ENCODE measurements at places on chromosomes 13 and 19. TPM values are rescaled to one million over a fixed set of nuclear protein-coding genes. Genes with fewer than 3 reads are reported as not detected.
A peak's percentile ranks its signal among the peaks of the same experiment; 100 is the strongest.

NECTIN2 gene
- total RNA-seq, result 79.4 TPM

CAMSAP3 gene
- total RNA-seq, result 3.0 TPM

ZNF714 gene
- 10.8 TPM for total RNA-seq

KIR2DL3 gene
- total RNA-seq, result under 0.01 TPM

PLVAP gene
- total RNA-seq, result 0.81 TPM

POGLUT2 gene
- 9.4 TPM for total RNA-seq

JAK3 gene
- total RNA-seq, result 127 TPM

STOML3 gene
- 0.54 TPM for total RNA-seq

TMEM221 gene
- total RNA-seq, result under 0.01 TPM

ZIC2 gene
- total RNA-seq, result not detected

MAP4K1 gene
- total RNA-seq, result 31.5 TPM

ZNF43 gene
- total RNA-seq, result 31.0 TPM

DNA sequence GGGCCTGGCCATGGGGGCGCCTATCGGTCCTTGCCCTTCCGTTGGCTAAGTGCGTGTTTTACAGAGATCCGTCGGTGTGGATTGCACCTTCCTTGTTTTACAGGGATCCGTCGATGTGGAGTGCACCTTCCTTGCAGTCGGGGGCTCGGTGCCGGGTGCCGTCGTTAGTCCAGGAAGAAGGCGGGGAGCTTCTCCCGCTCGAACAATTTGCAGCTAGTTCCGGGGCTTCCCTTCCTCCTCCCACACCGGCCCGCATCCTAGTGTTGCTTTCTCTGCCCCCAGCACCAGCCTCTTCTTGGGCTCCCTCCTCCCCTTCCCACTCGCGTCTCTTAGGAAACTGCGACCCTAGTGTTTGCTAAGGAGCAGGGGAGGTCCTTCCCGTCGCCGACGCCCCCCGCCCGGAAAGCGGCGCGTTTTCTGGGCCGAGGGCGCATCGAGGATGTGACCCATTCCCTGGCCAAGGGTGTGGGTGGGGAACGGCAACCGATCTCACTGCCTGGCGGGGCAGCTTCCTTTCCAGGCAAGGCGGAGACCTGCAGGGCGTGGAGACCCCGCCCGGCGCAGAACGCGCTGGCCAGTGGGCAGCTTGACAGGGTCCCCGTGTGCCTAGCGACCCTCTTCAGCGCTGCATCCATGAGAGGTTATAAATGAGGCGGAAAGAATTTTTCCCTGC, 75.7 kb upstream of the ZNF91 start:
- DNase-seq, result no peak

GRCh38 chr19:40716031-40716481, 630 bp downstream of the COQ8B start:
- peak; percentile 85 for DNase-seq

DNA sequence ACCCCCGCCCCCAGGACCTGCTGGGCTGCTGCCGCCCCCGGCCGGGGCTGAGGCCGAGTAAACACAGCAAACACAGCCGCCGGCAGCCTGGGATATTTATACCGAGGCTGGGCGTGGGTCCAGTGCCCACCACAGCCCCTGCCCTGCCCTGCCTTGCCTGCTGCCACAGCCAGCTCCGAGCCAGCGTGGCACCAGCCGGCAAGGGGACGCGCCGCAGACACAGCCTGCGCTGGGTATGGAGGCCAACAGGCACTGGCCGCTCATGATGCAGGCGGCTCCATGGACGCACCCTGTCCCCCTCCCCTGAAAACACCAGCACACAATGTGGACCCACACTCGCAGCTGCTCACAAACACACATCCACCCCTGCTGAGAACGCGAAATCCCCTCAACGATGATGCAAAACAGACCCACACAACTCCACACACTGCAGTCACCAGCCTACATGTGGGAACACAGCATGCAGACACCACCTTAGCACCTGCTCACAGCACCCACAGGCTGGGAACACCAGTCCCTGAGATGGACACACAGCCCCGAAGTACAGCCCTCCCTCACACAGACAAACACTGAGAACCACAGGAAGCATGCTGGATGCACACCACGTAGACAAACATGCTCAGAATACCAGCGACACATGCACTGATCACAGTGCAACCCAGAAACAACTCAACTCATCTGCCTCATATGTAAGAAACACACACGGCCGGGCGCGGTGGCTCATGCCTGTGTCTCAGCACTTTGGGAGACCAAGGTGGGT, 16.2 kb downstream of the CCDC97 start:
- DNase-seq, result peak; percentile 20

DNA sequence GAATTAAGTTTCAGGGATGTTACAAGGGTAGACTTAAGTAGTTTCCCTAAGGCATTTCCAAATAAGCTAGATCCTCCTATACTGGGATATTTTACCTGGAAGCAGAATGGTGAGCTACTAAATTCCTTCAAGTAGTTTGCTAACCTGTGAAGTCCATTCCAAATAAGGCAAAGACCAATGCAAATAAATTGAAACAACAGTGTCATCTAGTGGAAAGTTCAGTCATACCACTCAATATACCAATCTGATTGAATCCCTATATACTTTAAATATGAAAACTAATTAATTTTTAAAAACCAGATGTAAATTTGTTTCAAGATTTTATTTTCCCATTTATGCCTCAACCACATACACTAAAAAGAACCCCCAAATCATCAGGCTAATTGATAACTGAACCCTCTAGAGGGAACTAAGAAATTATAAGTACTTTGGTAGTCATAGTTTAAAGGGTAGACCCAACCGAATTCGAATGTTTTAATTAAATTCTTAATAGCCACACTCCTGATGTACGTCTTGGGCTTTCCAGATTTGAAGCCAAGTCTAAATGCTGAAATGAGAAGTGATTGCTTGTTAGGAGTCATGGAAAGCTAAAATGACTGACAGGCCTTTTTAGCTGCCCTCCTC, 223.7 kb downstream of the TBC1D4 start:
- DNase-seq, result no peak

GRCh38 chr13:31328549-31329235, 128.9 kb downstream of the B3GLCT start:
- no peak for DNase-seq

DNA sequence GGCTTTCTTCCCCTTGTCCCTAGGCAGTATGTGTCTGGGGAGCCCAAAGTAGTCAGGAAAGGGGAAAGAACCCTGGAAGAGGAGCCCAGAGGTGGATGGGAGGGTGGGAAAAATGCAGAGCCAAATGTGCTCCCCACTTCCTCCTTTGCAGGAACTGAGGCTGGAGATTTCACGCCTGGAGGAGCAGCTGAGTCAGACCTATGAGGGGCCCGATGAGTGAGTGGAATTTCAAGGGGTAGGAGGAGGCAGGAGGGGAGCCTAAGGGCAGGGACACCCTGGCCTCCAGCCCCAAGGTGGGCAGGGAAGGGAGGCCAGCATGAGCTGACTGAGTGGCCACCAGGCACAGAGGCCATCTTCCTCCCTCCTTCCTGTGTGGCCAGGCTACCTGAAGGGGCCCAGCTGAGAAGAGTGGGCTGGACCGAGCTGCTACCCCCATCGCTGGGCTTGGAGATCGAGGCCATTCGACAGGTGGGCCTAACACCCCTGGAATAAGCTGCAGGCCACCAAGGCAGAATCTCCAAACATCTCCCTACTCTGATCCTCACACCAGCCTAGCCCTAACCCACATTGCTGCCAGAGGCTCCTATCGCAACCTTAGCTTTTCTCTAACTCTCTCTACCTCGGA, 14.3 kb downstream of the PTH2 start:
- no peak for DNase-seq

GRCh38 chr13:114135731-114136171, 3.3 kb upstream of the RASA3 start:
- no peak for DNase-seq

DNA sequence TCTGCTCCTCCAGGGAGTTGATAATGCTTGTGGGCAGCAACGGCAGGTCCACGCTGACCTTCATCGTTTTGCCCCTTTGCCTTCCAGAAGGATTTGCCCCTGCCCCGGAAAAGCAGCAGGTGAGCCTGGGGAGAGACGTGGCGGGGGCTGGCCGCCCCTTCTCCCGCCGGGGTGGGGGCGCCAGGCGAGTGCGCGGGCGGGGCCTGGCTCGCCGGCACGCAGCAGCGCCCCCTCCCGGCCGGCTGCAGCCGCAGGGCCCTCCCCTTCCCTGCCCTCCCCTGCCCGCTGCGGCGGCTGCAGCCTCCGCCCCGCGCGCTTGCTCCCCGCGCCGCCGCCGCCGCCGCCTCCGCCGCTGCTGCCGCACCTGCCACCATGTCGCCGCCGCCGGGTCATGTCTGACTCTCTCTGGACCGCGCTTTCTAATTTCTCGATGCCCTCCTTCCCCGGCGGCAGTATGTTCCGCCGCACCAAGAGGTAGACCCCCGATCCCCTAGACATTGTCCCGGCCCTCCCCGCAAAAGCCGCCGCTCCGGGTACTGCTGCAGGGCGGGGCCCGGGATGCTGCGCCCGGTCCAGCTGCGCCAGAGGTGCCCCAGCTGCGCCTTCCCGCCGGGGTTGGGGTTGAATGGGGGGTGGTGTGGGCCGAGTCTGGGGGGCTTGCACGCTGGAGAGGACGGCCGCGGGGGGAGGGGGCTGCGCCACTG, at the start of gene MAST1:
Gene MAST1, plus strand, starts transcription at position 334 of the 704 bp plus-strand sequence. Its CDS starts 58 bp downstream, at position 392.
- DNase-seq, result no peak

- no peak for DNase-seq
These were observed 19.4 kb downstream of the ZNF816 start for GRCh38 chr19:52943134-52943883.

DNA sequence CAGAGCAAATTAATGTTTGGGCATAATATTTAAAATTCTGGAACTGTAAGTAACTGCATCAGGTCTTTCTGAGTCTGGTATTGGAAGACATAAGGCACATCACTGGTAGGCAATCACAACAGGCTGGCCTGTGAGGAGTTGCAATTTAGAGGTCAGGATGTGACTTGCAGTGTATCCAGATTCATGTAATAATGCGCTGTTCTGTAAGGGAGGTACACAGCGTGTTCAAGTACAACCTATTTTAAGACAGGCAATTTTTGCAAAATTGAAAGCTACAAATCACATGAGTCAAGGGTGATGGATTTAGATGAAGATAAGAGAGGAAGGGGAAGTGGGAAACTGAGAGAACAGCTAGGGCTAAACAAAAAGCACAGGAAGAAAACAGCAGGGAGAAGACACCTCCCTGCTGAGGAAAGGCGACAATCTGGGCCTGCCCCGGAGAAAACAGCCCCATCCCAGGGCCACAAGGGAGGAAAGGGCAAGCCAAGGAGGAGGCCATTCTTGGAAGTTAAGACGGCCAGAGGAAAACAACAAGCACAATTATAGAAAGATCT, 138.1 kb downstream of the LACC1 start:
- DNase-seq, result no peak

DNA sequence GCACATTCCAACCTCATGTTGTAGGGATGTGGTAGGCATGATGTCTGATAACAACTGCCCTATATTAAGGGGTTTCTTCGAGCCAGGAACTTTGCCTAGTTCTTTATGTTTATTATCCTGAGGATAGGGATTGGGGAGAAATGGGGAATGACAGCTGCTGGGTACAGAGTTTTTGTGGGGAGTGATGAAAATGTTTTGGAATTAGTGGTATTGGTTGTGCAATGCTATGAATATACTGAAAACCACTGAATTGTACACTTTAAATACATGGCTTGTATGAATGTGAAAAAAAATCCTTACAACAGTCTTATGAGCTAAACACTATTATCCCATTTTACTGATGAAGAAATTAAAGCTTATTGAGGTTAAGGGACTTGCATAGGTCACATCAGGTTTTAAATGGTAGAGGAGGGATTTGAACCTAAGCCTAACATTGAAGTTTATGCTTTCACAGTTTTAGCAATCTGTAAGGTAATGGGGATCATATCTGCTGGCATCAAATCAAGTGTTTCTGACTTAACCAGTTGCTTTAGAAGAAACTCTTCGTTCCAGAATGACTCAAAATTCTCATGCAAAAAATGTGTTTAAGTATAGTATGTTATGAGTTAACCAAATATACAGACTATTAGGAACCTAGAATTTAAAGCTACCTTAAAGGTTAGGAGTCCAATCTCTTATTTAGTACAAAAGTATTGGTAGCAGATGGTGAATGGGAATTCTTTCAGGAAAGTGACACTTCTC, 61.4 kb downstream of the ERCC5 start:
- DNase-seq, result no peak

- DNase-seq, result no peak
These were observed 34.0 kb upstream of the USE1 start for GRCh38 chr19:17180997-17181702.

- no peak for DNase-seq
These were observed 51.4 kb downstream of the UBL3 start for GRCh38 chr13:29799041-29799440.

DNA sequence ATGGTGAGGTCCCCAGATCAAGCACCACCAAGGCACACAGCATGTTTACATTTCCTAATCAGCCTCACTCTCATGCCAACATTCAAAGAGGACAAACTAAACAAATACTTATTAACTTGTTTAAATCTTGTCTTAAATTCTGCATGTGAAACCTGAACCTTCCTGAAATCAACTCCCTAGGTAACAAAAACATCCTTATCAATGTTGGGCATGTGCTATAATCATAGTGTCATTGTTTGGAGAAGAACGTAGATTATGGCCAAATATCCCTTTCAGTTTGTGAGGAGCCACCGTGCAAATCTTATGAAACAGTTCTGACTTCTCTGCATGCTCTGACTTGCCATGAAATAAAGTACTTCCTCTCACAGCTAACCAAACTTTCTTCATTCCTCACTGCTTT, 123.8 kb downstream of the NDFIP2 start:
- no peak for DNase-seq

DNA sequence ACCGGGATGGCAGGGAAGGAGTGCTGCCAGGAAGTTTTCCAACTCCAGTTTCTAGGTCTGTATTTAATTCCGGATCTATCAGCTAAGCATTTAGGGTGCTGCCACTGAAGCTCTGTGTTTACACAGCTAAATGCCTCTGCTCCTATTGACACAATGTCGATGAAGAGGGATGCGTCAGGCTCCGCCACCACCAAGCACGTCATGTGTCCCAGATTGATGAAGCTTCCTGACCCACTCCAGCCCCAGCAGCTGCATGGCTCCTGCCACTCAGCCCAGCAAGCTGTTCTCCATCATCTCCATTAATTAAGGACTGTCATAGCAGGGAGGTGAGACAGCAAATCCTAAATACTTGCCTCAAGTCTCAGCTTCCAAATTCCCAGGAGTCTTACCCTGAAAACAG, 435.2 kb upstream of the ZNF507 start:
- no peak for DNase-seq

DNA sequence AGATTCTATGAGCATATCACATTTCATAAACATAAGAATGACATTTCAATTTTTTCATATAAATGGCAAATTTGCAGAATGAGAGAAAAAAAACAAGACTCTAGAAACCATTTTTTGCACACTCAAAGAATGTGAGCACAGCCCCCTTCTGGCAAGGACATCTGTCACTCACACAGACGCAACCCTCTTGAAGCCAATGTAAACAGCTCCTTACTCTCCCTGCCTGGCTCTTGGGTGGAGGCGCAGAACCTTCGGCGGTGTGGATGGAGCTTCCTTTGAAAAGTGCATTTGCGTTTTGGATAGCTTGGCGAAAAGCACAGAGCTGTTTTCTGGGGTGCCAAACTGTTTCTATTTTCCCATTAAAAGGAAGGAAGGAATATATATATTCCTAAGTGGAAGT, 367.6 kb upstream of the TSHZ3 start:
- DNase-seq, result no peak

GRCh38 chr19:18439025-18439909, 1.3 kb upstream of the ISYNA1 start:
- no peak for DNase-seq
